ENCODE measurements at places on chromosomes 4 and X. TPM values are rescaled to one million over a fixed set of nuclear protein-coding genes. Genes with fewer than 3 reads are reported as not detected.

SLC25A14 gene
- 3.7 TPM for total RNA-seq

ALB gene
- not detected for total RNA-seq

LINC00632 gene
- 16.8 TPM for total RNA-seq

SPANXB1 gene
- not detected for total RNA-seq

ADH6 gene
- not detected for total RNA-seq

ASB11 gene
- not detected for total RNA-seq

TRIM2 gene
- 30.1 TPM for total RNA-seq

TRIML2 gene
- total RNA-seq, result not detected

ARHGAP36 gene
- not detected for total RNA-seq

FAM156A gene
- 7.1 TPM for total RNA-seq

MXRA5 gene
- total RNA-seq, result 0.86 TPM

DCAF12L2 gene
- not detected for total RNA-seq

CENPI gene
- 28.8 TPM for total RNA-seq

COX7B2 gene
- total RNA-seq, result not detected

GAGE12E gene
- not detected for total RNA-seq

GRIA2 gene
- not detected for total RNA-seq

GLOD5 gene
- total RNA-seq, result not detected

PITX2 gene
- not detected for total RNA-seq

SHROOM3 gene
- total RNA-seq, result 6.6 TPM

GAGE1 gene
- not detected for total RNA-seq

PLAC8 gene
- 2.6 TPM for total RNA-seq

ZNF732 gene
- 0.53 TPM for total RNA-seq

DYNLT3 gene
- total RNA-seq, result 51.9 TPM

MAP7D2 gene
- total RNA-seq, result not detected

DCAF12L1 gene
- not detected for total RNA-seq

FAM149A gene
- total RNA-seq, result 0.86 TPM

ANXA10 gene
- 2.9 TPM for total RNA-seq

VSIG4 gene
- not detected for total RNA-seq

F9 gene
- total RNA-seq, result not detected

MAPK10 gene
- total RNA-seq, result 10.1 TPM

NLGN4X gene
- total RNA-seq, result not detected

HTR2C gene
- total RNA-seq, result not detected

FAM47A gene
- not detected for total RNA-seq

KLHL34 gene
- not detected for total RNA-seq

INPP4B gene
- 13.5 TPM for total RNA-seq

TBX22 gene
- total RNA-seq, result not detected

COL4A5 gene
- 69.8 TPM for total RNA-seq

OSTC gene
- 283 TPM for total RNA-seq

PNMA6F gene
- total RNA-seq, result not detected

AFAP1 gene
- total RNA-seq, result 53.7 TPM

KLF8 gene
- total RNA-seq, result 0.58 TPM

PLXNB3 gene
- 2.6 TPM for total RNA-seq

USP17L12 gene
- total RNA-seq, result not detected

UGT2B17 gene
- total RNA-seq, result not detected

NWD2 gene
- not detected for total RNA-seq

PNMA3 gene
- total RNA-seq, result not detected

RHOXF2B gene
- total RNA-seq, result not detected

All from myometrial cell (primary cell).